Bone marrow (tissue), 2 donors: ENCODE measurements at places on chromosomes 5 and 9.

GRCh38 chr5:107242411-107243219 is 428.1 kb downstream of the EFNA5 start:
- no peak for DNase-seq

- no peak for DNase-seq
Observed at GRCh38 chr5:3741374-3741770, 145.7 kb downstream of the IRX1 start.

DNA sequence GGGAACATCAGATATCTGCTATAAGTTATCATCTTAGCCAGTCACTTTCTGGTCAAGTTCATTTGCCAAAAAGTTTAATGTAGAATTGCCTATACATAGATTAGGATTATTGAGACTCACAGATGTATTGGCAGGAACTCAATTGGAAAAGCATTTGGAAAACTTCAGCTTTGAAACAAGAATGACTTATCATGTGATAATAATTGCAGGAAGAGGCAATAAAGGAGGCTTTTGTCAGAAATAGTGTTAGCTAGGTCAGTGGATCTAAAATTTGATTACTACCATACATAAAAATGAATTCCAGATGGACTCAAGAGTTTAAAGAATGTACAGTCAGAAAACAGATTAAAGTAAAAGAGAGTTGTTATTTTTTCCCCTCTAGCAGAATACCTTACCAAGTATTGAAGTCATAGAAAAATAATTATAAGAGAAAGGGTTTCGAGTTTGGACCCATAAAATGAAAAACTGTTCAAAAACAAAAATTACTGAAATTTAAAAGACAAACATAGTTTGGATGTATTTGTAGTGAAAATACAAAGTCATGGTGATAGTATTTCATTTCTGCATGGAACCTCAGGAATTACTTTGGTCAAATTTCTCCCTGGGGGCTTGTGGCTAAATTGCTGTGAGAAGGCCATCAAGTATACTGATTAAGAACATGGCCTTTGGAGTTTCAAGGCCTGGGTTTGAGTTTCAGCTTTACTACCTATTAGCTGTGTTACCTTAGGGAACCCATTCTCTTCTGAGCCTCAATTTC is 159.9 kb downstream of the TMEM38B start:
- DNase-seq, result no peak

- DNase-seq, result no peak
Observed at GRCh38 chr5:143186623-143187022, 216.9 kb downstream of the NR3C1 start.

GRCh38 chr9:94794476-94795167 is 68.1 kb downstream of the AOPEP start:
- DNase-seq, result no peak

DNA sequence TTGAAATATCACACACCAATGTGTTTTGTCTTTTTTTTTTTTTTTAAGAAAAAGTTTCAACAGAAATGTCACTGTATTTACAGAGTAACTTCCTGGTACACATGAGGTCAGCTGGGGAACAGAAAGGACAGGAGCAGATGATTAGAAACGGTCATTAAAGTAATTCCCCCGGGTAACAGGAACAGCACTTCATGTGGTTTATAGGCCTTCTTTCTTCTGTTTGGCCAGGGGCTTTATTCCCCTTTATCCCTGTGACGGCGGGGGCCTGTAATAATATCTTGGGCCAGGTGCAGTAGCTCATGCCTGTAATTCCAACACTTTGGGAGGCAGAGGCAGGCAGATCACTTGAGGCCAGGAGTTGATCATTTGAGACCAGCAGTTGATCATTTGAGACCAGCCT is 30.5 kb upstream of the MSH3 start:
- DNase-seq, result no peak

DNA sequence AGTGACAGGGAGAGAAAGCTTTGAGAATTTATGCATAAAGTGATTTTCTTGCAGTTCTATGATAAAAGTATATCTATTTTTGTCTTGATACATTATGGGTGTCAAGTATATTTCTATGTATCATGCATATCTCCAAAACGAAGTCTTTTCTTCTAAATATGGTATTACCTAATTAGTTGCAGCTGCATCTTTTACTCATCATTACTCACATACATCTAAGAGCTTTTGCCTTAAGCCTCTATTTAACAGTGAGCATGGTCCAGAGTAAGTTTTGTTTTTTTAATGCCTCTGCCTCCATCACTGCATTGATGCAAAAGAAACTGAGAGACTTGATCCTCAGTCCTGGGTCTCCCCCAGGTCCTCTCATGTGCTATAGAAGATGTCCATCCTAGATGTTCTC is 40.0 kb upstream of the SMC5 start:
- DNase-seq, result no peak
